WTC11 (cell line): ENCODE measurements at places on chromosomes 5 and 9.

DNA sequence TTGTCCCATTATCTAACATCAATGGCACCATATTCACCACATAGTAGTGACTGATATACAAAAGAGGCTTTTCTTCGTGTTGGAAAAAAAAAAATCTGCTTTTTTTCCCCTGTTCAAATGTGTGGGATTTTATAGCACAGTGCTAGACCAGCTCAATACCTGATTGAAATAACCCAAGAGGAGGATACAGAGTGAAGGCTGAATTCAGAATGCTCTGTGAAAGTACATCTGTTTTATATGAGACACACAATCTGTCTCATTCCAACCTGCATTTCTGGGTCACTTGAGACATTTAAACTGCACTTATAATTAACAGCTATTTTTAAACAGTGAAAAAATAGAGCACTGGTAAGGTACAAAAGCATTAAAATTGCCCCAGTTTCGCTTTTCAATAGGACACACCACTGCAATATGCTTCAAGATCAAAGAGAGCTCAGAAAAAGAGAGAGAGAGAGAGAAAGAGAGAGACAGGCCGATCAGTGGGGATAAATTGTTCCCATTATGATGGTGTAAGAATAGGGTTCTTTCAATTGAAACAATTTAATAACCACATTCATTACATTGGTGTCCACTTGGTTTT, 179.3 kb downstream of the NR2F1-AS1 start:
- no peak overlapping the region for H3K4me3 ChIP-seq
- H3K27ac ChIP-seq: no peak overlapping the region
- H3K4me1 ChIP-seq: no peaks in the 10 kb centered on the region; the same call in 1 of the 2 replicates
- no peaks in the 10 kb centered on the region; the same call in 1 of the 2 replicates for H3K27me3 ChIP-seq
- DNase-seq: no peak
- peaks cover 5% of the 10 kb centered on the region for H3K36me3 ChIP-seq

- no peak overlapping the region for H3K27ac ChIP-seq
- no peaks in the 10 kb centered on the region for H3K4me1 ChIP-seq
- H3K36me3 ChIP-seq: peaks cover 44% of the 10 kb centered on the region
- no peak overlapping the region for H3K4me3 ChIP-seq
- no peaks in the 10 kb centered on the region for H3K27me3 ChIP-seq
Measured at GRCh38 chr9:87671925-87672324, 54.0 kb upstream of the CTSL start.

DNA sequence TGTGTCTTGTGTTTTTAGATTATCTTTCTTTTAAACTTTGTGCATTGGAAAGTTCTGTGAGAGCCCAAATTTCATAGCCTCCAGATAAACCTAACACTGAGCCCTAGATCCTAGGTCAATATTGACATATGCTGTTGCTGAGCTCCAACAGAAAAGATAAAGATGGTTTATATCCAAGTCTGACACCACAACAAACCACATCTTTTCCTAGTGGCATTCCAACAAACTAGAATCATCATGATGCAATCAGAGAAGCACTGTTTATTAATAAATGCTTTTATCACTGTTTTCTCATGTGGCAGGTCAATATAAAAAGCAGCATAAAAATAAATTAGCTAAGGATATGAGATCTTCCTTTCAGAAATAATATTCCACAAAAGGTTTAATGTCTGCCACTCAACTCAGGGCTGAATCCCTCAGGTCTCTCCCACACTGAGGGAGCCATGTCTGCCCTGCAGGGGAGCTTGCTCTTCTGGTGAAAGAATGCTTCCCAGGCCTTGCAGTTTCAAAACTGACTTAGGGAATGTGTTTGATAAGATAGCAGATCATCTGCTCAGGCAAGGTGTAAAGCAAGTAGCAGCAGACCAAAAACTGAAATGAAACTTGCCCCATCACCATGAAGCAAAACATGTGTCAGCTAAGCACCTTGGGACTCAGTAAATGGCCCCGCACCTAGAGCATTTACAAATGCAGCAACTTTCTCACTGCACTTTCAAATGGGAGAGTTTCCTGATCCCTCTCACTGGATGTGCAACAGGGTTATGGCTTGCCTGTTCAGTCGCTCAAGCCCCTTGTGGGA, 493.0 kb downstream of the AGTPBP1 start:
- H3K36me3 ChIP-seq: no peaks in the 10 kb centered on the region
- no peak overlapping the region for H3K4me3 ChIP-seq
- H3K27ac ChIP-seq: no peak overlapping the region
- peaks cover 7% of the 10 kb centered on the region for H3K4me1 ChIP-seq
- DNase-seq: no peak

DNA sequence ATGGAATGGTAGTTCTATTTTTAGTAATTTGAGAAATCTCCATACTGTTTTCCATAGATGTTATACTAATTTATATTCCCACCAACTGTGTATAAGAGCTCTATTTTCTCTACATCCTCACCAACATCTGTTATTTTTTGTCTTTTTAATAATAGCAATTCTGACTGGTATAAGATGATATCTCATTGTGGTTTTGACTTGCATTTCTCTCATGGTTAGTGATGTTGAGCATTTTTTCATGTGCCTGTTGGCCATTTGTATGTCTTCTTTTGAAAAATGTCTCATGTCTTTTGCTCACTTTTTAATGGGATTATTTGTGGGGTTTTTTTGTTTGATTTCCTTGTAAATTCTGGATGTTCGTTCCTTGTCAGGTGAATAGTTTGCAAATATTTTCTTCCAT, 154.4 kb downstream of the ZSWIM6 start:
- H3K27ac ChIP-seq: no peak overlapping the region
- no peaks in the 10 kb centered on the region for H3K27me3 ChIP-seq
- no peak overlapping the region for H3K4me3 ChIP-seq
- no peaks in the 10 kb centered on the region for H3K36me3 ChIP-seq
- H3K4me1 ChIP-seq: no peaks in the 10 kb centered on the region

DNA sequence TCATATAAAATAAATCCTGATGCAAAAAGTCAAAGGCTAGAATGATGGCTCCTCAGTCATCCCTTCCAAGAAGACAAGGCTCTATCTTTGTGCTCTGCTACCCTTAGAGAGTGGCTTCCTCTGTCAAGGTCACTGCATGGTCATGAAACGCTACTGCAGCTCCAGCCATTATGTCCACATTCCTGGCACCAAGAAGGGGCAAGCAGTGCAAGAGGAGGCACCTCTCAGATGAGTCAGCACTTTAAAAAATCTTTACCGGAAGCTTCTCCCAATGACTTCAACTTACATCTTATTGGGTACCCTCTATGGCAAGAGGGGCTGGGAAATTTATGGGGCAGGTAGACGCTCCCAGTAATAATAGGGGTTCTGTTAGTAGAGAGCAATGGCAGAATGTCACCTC, 129.5 kb upstream of the CPEB4 start:
- H3K27ac ChIP-seq: no peak overlapping the region
- peaks cover 6% of the 10 kb centered on the region; the same call in 1 of the 2 replicates for H3K27me3 ChIP-seq
- peaks cover 6% of the 10 kb centered on the region for H3K4me1 ChIP-seq
- DNase-seq: no peak
- no peaks in the 10 kb centered on the region for H3K36me3 ChIP-seq

DNA sequence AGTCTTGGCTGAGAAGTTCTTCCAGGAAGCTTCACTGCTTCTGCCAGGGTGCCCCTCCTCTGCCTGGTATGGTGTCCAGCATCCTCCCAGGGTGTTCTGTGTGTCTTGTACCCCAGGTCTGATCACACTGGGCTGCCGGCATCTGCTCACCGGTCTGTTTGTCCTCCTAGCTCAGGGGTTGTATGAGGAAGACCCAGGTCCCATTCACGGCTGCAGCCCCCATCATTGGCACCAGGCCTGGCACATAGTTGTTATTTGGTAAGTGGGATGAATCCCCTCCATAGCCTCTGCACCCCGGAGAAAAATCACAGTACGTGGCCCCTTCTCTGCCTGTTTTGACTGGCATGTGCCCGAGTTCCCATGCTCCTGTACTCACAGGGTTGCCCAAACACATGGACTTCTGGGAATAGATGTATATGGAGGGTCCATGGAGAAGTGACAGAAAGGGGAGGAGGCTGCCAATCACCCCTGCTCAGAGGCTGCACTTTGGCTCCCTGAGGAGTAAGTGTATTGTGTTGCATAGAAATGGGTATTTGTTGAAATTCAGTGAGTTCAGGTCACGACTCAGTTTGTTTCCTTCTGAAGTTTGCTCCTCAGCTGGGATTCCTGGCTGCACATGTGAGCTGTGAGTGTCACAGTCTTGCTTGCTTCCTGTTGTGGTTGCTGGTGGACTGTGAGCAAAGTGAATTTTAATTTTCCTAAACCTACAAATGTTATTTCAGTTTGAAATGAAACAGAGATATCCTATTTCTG, 96.2 kb downstream of the HSPA4 start:
- H3K36me3 ChIP-seq: peaks cover 4% of the 10 kb centered on the region; the same call in 1 of the 2 replicates
- H3K27ac ChIP-seq: no peak overlapping the region
- DNase-seq: no peak
- H3K4me3 ChIP-seq: no peak overlapping the region
- H3K27me3 ChIP-seq: no peaks in the 10 kb centered on the region

DNA sequence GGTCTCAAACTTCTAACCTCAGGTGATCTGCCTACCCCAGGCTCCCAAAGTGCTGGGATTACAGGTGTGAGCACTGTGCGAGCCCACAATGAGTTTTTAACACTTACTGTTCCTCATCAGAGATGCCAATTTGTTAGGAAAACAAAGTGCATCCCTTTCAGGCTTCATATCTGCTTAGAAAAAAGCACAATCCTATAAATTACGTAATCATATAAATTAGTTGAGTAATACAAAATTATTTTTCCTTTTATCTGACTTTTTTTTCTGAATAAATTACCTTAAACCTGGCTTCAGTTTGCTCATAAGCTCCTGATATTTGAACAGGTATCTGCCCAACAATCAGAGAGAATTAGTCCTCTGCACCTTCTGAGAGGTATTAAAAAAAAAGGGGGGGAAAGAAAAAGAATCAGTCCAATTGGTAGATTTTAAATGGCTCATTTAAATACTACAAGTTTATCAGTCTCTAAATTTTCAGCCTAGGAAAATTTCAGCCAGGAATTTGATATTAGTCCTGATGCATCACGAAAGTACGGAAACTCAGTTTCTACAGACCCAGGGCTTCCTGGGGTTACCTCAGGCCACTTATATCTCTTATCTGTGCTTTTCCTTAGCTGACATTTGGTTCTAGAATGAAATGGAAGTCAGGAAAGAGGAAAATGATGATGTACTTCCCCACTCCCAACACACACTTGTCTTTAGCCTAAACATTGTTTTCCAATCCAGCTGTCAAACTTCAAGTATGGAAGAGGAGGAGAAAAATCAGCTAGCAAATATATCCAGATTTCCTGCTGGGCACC, 26.8 kb downstream of the ITGA1 start:
- no peak overlapping the region for H3K4me3 ChIP-seq
- H3K27me3 ChIP-seq: no peaks in the 10 kb centered on the region
- H3K36me3 ChIP-seq: 0 out of 2 replicates have a peak, but pooled peaks cover 2% of the 10 kb centered on the region
- DNase-seq: no peak

DNA sequence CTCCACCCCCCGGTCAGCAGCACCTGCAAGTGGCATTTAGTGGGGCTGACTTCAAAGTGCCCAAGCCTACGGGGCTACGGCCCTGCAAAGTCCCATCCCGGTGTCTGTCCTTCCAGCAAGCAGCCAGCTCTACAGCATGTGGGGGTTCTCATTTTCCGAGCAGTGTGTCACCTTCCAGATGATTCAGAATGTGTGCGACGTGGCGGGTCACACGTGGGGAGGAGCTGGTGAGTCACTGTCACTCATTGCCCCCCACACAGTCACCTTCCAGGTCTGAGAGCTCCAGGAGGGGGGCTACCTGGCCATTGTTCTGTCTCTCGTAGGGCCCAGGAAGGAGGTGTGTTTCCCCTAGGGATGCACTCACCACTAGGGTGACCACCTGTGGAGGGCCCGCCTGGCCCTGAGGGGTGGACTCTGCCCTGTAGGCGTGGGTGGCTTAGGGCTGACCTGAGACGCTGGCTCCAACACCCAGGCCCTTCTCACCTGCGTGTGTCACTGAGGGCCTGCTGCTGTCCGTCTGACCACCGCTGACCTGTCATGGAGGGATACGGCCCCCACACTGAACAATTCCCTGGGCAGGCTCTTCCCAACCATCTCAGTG, 70.2 kb downstream of the SEMA4D start:
- no peak for DNase-seq
- peaks cover 7% of the 10 kb centered on the region; the same call in 1 of the 2 replicates for H3K36me3 ChIP-seq
- peaks cover 44% of the 10 kb centered on the region for H3K4me1 ChIP-seq
- no peaks in the 10 kb centered on the region for H3K27me3 ChIP-seq

GRCh38 chr5:5270958-5271785, 131.0 kb downstream of the ADAMTS16 start:
- peaks cover 41% of the 10 kb centered on the region for H3K36me3 ChIP-seq
- H3K27ac ChIP-seq: peak overlapping the region; percentile 80
- peak; percentile 74 for DNase-seq
- H3K4me1 ChIP-seq: peaks cover 30% of the 10 kb centered on the region
- H3K4me3 ChIP-seq: no peak overlapping the region

DNA sequence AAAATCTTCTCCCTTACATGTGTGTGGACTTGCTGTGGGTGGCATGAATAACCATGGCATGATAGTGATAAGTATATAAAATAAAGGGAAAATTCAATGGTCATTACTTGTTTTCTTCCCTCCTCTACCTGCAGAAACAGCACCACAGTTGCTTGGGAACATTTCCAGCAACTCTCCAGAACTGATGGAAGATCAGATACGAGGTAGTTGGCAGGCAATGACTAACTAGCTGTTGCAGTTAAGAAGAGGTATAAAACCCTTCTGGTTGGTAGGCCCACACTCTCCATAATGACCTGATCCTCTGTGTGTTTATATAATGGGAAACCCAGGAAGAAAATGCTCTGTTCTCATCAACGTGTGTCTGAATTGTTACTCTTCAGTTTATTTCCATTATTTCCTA, 185.9 kb downstream of the SYK start:
- H3K4me1 ChIP-seq: peaks cover 9% of the 10 kb centered on the region
- no peak for DNase-seq
- H3K27ac ChIP-seq: no peak overlapping the region
- H3K4me3 ChIP-seq: no peak overlapping the region
- no peaks in the 10 kb centered on the region for H3K27me3 ChIP-seq

GRCh38 chr9:136095070-136096058, at the start of gene NACC2:
Gene NACC2, minus strand, starts transcription at chr9:136095289. Its CDS starts 44,768 bp downstream, at chr9:136050521.
- no peaks in the 10 kb centered on the region for H3K36me3 ChIP-seq
- peak; percentile 49 for DNase-seq
- H3K27ac ChIP-seq: no peak within 1 kb of the TSS
- peaks cover 28% of the 10 kb centered on the region for H3K4me1 ChIP-seq
- peak within 1 kb of the TSS; percentile 63 for H3K4me3 ChIP-seq

- no peaks in the 10 kb centered on the region for H3K36me3 ChIP-seq
- peaks cover 8% of the 10 kb centered on the region for H3K4me1 ChIP-seq
- no peak overlapping the region for H3K27ac ChIP-seq
- DNase-seq: no peak
- peaks cover 3% of the 10 kb centered on the region; the same call in 1 of the 2 replicates for H3K27me3 ChIP-seq
Measured at GRCh38 chr5:54736003-54736797, 218.6 kb downstream of the SNX18 start.

- H3K4me3 ChIP-seq: no peak overlapping the region
- H3K36me3 ChIP-seq: 0 out of 2 replicates have a peak, but pooled peaks cover 3% of the 10 kb centered on the region
- H3K27me3 ChIP-seq: no peaks in the 10 kb centered on the region
- no peak for DNase-seq
- no peaks in the 10 kb centered on the region for H3K4me1 ChIP-seq
- no peak overlapping the region for H3K27ac ChIP-seq
Measured at GRCh38 chr5:41827792-41828191, 42.4 kb downstream of the OXCT1 start.

- H3K27me3 ChIP-seq: no peaks in the 10 kb centered on the region
- no peaks in the 10 kb centered on the region for H3K36me3 ChIP-seq
- no peak for DNase-seq
- no peak overlapping the region for H3K4me3 ChIP-seq
- peaks cover 18% of the 10 kb centered on the region for H3K4me1 ChIP-seq
Measured at GRCh38 chr5:82784521-82784920, 292.7 kb downstream of the TMEM167A start.

- H3K36me3 ChIP-seq: no peaks in the 10 kb centered on the region
- H3K27ac ChIP-seq: no peak overlapping the region
- peaks cover 23% of the 10 kb centered on the region for H3K4me1 ChIP-seq
- peaks cover 2% of the 10 kb centered on the region for H3K27me3 ChIP-seq
- no peak for DNase-seq
Measured at GRCh38 chr5:6703806-6704205, 9.4 kb upstream of the TENT4A start.
